Activated CD8-positive, alpha-beta memory T cell treated with anti-CD3 and anti-CD28 coated beads for 4 hours (primary cell): ENCODE measurements at places on chromosomes 3 and 15.
A peak's percentile ranks its signal among the peaks of the same experiment; 100 is the strongest.

DNA sequence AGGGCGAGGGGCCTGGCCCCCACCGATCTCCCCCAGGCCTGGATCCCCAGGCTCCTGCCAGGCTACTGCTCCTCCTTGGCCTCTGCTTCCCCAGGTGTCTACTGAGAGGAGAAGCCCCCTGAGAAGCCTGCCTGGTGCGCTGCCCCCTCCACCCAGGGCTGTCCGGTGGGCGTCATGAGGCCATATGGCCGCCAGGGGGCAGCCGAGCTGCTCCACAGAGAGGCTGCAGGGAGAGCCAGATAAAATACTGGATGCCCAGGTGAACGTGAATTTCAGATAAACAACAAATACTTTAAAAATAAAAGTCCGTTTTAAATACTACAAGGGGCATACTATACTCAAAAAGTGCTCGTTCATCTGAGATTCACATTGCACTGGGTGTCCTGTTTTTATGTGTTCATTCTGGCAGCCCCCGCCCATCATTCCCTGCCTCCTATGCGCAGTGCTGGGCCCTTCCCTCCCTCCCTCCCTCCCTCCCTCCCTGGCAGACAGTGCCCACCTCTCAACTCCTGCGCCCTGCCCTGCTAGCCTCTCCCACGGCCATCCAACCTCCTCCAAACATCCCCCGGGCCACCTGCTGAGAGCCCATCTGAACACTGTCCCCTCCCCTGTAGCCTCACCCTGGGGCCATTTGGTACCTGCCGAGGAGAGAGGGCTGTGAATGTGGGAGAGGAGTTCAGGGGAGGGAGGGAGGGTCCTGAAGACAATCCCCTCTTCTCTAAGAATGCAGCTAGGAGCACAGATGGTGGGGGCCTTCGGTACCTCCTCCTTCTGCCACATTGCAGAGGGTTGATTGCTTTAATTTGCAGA, 29.6 kb downstream of the PSTPIP1 start:
- peak; percentile 28 for DNase-seq

DNA sequence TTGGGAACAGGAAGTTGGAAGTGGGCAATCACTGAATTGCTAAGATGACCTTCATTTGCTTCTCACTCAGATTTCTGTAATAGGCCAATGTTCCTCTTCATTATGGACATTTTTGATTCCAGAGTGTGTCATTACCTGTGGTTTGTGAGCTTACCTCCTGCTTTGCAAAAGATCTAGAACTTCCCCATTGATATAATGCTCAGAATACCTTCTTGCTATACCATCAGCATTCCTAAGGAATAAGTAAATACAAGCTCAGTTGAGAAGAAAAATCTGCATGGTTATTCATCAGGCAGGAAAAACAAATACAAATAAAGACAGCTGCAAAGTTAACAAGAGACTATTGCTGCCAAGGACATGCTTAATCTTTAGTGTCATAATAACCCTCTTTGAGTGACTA, 5.6 kb upstream of the RPL14 start:
- DNase-seq: no peak

- DNase-seq: no peak
Observed at GRCh38 chr3:3296979-3297381, 117.5 kb upstream of the CRBN start.

DNA sequence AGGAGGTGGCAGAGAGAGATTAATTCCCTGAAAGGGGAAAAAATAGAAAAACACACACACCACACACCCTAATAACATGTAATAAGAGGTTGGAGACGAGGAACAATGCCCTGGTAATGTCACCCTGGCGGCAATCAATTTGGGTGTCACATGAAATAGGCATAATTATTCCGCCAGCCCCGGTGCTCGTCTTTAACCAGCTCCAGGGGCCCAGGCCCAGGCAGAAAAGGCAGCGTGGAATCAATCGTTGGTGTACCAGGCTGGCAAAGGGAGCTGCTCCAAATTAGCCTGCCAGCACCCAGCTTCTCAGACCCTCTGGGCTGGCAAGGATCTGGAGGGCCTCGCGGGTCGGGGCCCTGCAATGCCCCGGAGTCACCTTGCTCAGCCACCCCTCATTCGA, 5.6 kb downstream of the LINGO1 start:
- DNase-seq: no peak

- DNase-seq: no peak
Observed at GRCh38 chr3:60555686-60556354, 695.4 kb downstream of the FHIT start.

GRCh38 chr3:174495928-174496327, 363.2 kb upstream of the NAALADL2 start:
- no peak for DNase-seq

DNA sequence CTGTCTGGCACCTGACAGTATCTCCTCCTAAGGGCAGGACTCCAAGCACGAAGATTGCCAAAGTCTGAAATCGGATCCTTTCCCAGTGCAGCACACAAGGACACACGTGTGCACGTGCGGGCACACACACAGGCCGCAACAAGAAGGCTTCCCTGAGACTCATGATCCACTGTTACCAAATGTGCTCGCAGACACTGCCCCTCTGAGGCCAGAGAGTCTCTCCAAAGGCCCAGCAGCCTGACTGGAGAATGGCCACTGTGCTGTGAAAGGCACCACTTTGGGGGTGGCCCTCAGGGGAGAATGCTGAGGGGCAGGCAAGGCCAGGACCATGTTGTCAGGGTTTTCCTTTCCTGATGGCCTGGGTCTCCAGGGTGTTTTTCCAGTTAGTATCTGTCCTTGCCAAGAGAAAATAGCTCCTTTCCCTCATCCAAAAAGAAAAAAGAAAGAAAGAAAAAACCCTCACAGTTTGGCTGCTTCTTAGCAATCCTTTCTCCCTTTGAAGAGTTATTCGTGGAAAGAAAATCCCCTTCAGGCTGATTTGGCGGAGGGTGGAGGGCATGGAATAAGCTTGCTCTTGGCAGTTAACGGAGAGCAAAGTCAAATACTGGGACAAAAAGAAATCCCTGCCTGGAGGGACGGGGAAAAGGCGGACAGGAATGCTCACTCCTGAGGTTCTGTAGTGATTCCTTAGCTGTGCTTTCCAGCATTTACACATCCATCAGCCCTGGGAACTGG, 112.2 kb upstream of the ETV5 start:
- no peak for DNase-seq

DNA sequence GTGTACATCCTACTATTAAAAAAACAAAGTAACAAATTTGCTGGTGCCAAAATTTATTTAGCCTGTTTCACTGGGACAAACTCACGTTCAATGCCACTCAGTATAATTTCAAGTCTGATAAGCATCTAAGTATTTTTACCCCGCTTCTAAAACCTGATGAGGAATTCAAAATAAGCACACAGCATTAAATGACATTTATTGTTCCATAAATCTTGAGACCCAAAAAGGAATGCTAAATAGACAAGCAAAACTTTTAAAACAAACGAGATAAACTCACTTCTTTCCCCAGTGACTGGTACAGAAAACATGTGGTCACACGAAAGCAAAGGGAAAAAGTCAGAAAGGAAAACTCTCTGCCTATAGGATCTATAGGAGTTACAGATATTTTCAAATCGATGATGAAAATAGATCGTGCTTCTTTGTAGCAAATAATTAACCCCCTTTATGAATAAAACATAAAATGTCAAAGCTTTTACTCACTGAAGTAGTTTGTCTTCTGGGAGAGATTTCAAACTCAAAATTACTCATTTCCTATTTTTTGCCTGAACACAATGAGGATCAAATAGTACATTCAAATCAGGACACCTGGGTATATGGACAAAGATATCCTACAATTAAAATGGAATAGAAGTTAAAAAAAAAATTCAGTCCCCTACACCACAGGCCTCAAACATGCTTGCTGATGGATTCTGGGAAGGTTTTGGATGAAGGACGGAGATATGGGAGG, 51.7 kb downstream of the UBP1 start:
- no peak for DNase-seq

DNA sequence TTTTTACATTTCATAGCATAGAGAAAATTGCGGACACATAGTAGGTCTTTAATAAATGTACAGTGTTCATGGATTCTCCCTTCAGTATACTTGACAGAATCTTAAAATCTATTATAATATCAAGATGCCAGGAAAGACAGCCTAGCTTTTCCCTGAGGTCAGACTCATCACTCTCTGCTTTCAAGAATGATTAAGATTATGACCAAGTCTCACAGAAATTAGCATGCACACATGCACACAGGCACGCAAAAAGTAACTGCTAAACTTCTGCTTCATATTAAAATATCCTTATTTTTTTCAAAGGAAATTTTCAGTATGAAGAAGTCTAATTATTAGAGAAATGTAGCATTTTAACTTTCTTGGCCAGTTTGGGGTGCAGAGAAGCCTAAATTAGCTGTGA, 493.8 kb upstream of the NECTIN3 start:
- no peak for DNase-seq

DNA sequence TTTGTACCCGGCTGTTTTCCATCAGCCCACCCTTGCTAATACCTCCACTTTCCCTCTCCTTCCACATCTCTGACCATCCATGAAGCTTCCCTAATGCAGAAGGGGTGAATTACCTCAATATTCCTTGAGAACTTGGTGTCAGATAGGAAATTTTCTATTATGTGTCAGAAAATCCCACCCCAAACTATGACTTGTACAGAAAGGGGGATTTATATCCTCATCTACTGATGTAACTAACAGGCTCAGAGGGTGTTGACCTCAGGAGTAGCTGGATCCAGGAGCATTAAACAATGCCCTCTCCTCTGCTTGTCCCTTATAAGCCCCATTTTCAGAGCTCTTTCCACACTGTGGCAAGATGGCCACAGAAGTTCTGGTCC, 242.8 kb upstream of the TLE3 start:
- no peak for DNase-seq

- no peak for DNase-seq
Observed at GRCh38 chr15:38795471-38796245, 231.0 kb upstream of the RASGRP1 start.

DNA sequence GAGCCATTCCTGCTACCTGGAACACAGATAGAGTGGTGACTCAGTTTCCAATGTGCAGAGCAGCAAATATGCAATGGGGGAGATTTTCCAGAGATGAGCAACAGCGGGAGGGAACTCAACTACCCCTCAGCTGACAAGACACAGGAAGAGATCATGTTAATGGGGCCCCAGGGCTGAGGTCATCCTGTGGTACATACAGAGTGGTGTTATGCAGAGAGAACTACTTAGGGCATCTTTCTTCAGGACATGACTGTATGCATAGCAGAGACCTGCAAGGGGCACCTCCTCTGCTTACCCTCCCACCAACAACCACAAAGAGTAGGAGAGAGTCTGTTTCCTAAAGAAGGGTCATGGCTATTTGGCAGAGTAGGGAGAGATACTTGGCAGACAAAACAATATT, 6.8 kb upstream of the TBC1D5 start:
- no peak for DNase-seq

GRCh38 chr3:113113361-113113760, 98.0 kb upstream of the BOC start:
- no peak for DNase-seq

- no peak for DNase-seq
Observed at GRCh38 chr3:107514453-107514852, 8.3 kb upstream of the BBX start.

DNA sequence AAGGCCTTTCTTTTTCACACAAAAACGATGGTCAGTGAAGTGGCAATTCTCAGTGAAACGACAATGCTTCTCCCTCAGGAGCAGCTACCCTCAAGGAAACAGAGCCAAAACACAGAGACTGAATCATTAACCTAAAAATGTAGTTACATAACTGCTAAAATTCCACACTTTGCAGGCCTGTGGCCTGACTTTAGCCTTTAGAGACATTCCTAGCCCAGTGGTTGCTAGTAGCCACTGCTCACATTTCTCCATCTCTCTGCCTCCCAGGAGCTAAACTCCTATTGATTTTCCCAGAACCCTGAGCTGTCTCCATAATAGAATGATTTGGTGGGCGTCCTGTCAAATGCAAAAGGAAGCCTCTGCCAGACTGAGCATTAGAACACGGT, 630.1 kb upstream of the KCNMB2 start:
- DNase-seq: no peak

DNA sequence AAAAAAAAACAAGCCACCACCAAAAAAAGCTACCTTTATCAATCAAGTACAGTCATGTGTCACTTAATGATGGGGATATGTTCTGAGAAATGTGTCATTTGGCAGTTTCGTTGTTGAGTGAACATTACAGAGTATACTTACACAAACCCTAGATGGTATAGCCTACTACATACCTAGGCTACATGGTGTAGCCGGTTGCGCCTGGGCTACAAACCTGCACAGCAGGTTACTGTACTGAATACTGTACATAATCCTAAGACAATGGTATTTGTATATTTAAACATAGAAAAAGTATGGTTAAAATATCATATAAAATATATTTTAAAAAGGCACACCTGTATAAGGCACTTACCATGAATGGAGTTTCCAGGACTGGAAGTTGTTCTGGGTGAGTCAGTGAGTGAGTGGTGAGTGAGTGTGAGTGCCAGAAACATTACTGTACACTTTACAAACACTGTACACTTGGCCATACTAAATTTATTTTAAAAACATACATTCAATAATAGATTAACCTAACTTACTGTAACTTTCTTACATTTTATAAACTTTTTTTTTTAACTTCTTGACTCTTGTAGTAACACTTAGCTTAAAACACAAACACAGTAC, 25.9 kb upstream of the JMJD7 start:
- DNase-seq: no peak
